ENCODE measurements at places on chromosomes 5 and 9. TPM values are rescaled to one million over a fixed set of nuclear protein-coding genes. Genes with fewer than 3 reads are reported as not detected.

- no peak for DNase-seq
Observed at GRCh38 chr9:26523577-26523976, 369.0 kb downstream of the CAAP1 start.

The PCDHB12 gene
- total RNA-seq: 6.6 TPM

DNA sequence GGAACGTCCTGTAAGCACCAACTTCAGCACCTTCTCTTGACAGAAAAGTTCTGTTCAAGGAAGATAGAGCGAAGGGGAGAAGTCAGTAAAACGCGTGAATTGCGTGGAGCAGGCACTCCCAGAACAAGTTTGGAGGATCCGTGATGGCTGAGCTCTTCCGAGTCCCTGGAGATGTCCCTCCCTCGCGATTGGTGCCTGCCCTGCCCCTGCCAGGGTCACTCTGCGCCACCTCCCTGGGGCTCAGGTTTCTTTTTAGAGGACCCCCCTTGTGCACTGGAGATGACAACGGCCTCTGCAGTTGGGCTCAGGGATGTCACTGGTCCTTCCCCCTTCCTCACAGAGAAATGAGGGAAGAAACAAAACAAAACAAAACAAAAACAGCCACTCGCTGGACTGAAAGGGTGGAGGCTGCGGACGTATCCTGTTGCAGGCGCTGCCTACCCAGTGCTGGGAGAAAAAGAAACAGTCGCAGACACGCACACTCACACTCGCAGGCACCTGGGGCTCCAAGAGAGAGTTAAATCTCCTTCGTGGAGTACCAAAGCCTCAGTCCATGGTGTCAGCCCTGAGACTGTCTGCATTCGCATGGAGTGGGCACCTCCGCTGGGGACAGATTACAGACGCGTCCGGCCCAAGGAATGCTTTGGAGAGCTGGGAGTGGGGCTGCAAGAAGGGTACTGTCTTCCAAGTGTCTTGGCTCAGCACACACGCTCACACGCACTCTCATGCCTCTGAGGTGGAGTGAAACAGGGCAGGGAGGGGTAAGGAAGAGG, 512.7 kb downstream of the SLCO4C1 start:
- no peak for DNase-seq

DNA sequence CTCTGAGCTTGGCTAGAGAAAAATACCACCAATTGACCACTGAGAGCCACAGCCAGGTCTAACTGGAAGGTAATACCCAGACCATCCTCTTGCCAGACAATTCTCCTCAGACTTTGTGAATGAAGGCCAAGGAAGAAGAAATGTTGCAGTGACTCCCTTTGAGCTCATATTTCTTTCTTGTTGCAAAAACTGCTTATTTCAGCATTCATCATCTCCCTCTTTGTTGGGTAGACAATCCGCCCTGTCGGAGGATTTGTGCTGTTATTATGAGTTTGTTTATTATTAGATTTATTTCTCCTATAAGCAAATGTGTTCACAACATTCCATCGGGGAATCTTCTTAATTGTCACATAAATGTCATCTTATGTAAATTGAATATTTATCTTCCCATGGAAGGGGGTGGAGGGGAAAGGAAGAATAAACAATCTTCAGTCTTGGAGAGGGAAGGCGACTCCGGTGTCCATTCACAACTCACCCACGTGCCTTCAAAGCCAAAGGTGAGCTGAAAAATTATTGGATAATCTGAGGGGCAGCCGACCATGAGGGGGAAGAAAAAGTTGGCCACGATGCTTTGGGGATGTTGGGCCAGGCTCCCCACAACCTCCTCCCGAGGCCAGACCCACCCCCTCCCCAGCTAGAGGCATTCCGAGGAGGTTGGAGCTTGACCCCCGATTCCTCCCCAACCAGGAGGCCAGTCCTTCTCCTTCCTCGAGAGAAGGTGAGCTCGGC, 1.8 kb upstream of the JADE2 start:
- no peak for DNase-seq

The PDE6A gene
- total RNA-seq: not detected

- DNase-seq: no peak
Observed at GRCh38 chr5:43227655-43228054, 35.6 kb downstream of the NIM1K start.

The IFNK gene
- total RNA-seq: not detected

The ARHGEF28 gene
- 51.8 TPM for total RNA-seq

- no peak for DNase-seq
Observed at GRCh38 chr5:7221041-7221440, 174.9 kb upstream of the ADCY2 start.

DNA sequence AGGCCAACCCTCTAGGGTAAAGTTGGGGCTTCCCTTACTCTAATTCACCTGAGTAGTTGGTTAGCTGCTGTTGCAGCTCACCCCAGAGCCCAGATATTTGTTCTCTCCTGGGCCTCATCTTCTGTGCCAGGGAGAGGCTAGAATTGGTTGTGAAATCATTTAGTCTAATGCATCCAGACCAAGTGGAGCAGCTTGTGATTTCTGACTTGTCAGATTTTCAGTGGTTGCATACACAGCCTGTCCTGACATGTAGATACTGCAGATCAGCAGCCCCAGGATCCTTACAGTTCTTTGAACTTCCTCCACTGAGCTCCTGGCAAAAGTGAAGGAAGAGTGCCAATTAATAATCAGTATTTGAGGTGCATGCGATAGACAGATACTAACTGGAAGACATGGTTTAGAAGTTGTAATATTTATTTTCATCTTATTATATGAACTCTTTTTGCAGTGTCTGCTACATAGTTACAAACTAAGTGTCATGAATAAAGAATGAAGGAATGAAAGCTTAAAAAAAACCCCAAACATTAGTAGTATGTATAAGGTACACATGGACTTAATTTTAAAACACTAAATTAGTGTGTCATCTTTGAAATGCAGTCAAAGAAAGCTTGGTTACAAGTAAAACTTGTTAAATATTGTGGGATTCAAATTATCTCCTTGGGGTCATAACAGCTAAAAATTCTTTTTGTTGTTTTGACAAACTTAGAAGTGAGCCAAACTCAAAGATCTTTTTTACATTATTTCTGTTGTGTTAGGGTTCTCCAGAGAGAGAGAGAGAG, 128.5 kb downstream of the VPS13A start:
- no peak for DNase-seq
